ENCODE measurements at places on chromosomes 13 and 19. TPM values are rescaled to one million over a fixed set of nuclear protein-coding genes. Genes with fewer than 3 reads are reported as not detected.

The CILP2 gene
- total RNA-seq = 22.0 TPM

The IGFL1 gene
- total RNA-seq = not detected

The TTC9B gene
- total RNA-seq = 0.09 TPM

The LCP1 gene
- total RNA-seq = 8.6 TPM

The PDE4C gene
- total RNA-seq = 3.3 TPM

The DYRK1B gene
- total RNA-seq = 23.5 TPM

The BST2 gene
- 4.7 TPM for total RNA-seq

The CD79A gene
- total RNA-seq = 0.49 TPM

The EXOSC5 gene
- total RNA-seq = 8.7 TPM

The ZSCAN22 gene
- 2.7 TPM for total RNA-seq

The SHISA2 gene
- total RNA-seq = 96.6 TPM

The KCTD4 gene
- 0.04 TPM for total RNA-seq

The OR7G3 gene
- total RNA-seq = not detected

The SIGLEC8 gene
- total RNA-seq = 0.04 TPM

The CATSPERD gene
- total RNA-seq = not detected

The PLK5 gene
- 0.13 TPM for total RNA-seq
